ENCODE measurements at places on chromosomes 7 and 10. TPM values are rescaled to one million over a fixed set of nuclear protein-coding genes. Genes with fewer than 3 reads are reported as not detected.

Gene RASA4B
- 14.1 TPM for total RNA-seq

Gene GDF10
- not detected for total RNA-seq

Gene CLCN1
- total RNA-seq, result not detected

Gene GTF2IRD2
- 17.9 TPM for total RNA-seq

Gene UCMA
- total RNA-seq, result not detected

Gene PRSS37
- not detected for total RNA-seq

Gene TMEM213
- 0.28 TPM for total RNA-seq

Gene MSS51
- 2.9 TPM for total RNA-seq

Gene AGR3
- not detected for total RNA-seq

Gene ANKRD30A
- total RNA-seq, result not detected

Gene ASZ1
- total RNA-seq, result not detected

Gene NUTM2D
- 2.6 TPM for total RNA-seq

Gene PEX1
- 19.4 TPM for total RNA-seq

Gene FAM13C
- not detected for total RNA-seq

Gene STEAP4
- not detected for total RNA-seq

Gene LEP
- total RNA-seq, result not detected

Gene CPED1
- not detected for total RNA-seq

Gene DRGX
- not detected for total RNA-seq

Gene PILRA
- 3.9 TPM for total RNA-seq

Gene HMX3
- not detected for total RNA-seq
